ENCODE measurements at places on chromosomes 7 and 10.

- DNase-seq = peak; percentile 49
Observed at GRCh38 chr7:77866786-77867536, 68.4 kb downstream of the PHTF2 start.

DNA sequence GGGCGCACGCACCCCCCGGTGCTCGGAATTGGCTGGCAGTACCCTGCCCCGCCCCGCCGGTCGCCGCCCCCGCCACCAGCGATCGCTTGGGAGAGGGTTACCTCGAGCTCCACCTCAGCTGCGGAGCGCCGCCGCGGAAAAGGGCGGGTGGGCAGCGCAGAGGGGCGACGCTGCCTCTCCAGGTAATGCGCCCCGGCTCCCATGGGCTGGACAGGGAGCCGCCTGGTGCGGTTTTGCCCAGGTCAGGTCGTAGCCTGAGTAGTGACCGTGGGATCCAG is 1.3 kb downstream of the PFKFB3 start:
- DNase-seq = no peak

GRCh38 chr7:6382817-6383216 is 64.9 kb downstream of the DAGLB start:
- DNase-seq = peak; percentile 47

DNA sequence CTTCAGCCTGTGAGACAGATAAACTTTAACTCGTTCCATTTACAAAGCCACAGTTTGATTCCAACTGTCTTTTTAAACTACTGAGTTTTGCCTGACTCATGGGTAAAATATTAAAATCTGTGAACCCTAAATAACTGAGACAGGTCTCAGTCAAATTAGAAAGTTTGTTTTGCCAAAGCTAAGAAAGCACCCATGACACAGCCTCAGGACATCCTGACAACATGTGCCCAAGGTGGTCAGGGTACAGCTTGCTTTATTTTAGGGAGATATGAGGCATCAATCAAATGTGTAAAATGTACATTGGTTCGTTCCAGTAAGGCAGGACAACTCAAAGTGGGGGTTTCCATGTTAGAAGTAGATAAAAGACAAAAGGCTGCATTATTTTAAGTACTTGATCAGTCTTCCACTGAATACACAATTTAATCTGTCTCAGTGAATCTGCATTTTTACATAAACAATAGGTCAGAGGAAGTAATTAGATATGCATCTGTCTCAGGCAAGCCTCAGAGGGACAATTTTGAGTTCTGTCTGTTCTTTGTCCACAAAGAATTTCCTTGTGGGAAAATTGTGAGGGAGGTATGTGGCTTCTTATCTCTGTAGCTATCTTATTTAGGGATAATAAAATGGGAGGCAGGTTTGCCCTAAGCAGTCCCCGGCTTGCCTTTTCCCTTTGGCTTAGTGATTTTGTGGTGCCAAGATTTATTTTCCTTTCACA is 11.0 kb upstream of the PIP start:
- DNase-seq = no peak

DNA sequence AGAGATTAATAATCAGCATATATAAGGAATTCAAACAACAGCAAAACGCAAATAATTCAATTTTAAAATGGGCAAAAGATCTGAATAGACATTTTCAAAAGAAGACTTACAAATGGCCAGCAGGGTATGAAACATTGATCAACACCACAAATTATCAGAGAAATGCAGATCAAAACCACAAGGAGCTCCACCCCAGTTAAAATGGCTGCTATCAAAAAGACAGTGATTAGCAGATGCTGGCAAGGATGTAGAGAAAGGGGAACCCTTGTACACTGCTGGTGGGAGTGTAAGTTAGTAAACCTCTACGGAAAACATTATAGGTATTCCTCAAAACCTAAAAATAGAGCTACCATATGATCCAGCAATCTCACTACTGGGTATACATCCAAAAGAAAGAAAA is 128.0 kb upstream of the CACUL1 start:
- no peak for DNase-seq

DNA sequence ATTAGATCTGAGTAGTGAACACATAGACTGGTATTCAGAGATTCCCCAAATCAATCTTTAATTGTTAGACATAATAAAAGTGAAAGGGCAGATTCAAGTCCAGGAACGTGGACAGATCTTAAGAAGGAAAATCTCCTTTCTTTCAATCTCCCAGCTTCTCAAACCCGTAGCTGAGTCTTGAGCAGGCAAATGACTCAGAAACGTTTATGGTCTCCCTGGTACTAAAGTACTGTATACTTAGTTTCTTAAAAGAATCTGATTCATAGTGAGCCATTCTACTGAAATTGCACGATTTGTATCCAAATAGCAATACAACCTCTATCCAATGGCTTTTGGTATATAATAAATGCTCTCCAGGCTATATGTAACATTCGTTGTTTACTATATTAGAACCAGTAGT is 140.4 kb upstream of the RHEB start:
- DNase-seq = peak; percentile 49

- DNase-seq = peak; percentile 82
Observed at GRCh38 chr7:114085592-114086501, 167.0 kb upstream of the PPP1R3A start.

DNA sequence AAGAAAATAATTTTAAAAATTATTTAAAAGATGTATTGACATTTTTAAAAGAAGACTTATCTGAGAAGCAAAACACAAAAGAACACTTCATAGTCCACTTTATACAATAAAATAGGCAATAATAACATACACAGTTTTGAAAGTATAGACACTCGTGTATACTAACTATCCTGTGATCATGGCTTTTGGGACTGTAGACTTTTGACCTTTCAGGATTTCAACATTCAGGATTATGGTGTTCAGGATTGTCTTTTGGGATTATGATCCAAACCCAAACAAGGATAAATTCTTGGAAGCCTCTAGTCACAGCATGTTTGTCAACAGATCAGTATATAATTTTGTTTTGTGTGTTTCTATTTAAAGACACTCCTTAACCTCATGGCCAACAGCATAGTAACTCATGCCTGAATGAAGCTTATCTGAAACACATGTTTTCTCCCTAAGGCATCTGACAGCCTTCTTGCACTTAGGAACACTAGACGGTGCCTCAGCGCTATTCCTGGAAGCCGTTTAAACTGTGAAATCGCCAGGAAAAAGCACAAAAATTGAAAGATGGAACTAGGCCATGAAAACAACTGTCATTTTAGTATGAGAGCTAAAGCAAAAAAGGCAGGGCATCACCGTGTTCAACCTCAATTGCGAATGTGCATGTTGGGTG is 29.9 kb downstream of the GSAP start:
- peak; percentile 43 for DNase-seq

GRCh38 chr10:79316671-79317431 is 30.4 kb upstream of the PPIF start:
- DNase-seq = no peak

GRCh38 chr7:139340808-139341057 is 404 bp upstream of the FMC1 start:
- DNase-seq = no peak

DNA sequence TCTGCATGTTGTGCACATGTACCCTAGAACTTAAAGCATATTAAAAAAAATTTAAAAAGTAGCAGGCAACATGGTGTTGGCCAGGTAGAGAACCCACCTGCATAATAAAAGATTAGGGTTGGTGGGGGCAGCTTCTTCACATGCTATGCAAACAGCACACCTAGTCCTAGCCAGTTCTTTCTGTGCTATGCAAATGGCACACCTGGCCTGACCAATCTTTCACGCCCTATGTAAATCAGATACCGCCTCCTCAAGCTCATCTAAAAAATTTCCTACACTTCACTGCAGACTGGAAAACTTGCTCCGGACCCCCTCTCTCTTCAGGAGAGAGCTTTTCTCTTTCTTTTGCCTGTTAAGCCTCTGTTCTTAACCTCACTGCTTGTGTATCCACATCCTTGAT is 14.5 kb upstream of the PIP start:
- no peak for DNase-seq

- DNase-seq = peak; percentile 43
Observed at GRCh38 chr10:22252224-22252800, 34.5 kb upstream of the EBLN1 start.

DNA sequence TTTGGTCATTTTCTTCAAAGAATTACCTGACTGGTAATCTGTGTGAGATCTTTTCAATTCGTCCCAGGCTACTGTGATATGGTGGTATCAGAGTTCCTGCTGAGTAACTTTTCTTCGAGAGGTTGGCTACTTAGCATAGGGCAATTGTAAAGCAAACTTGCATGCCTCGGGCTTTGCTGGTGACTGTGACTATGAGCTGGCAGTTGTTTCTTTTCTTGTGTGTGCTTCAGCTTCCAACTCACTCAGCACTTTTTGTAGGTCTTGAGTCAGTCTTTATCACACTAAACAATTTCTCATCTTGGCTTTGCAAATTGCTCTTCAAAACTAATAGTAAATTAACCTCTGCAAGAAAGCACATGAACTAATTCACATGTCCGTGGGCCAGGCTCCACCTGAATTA is 44.3 kb downstream of the PRR15 start:
- peak; percentile 65 for DNase-seq

GRCh38 chr7:31249671-31250070 is 90.9 kb downstream of the NEUROD6 start:
- DNase-seq = no peak

GRCh38 chr10:132355297-132355696 is 23.3 kb downstream of the LRRC27 start:
- DNase-seq = no peak

GRCh38 chr7:132251327-132251659 is 325.0 kb downstream of the PLXNA4 start:
- DNase-seq = no peak

All from fibroblast of mammary gland (primary cell).